Activated T-helper 2 cell treated with anti-CD3 and anti-CD28 coated beads, Interferon-gamma antibody, Interleukin-2, Interleukin-4, amounts not matched to agents 10 μg/mL and 5 μg/mL and 100 μg/mL, durations not matched to agents 14 hours and 24 hours and 36 hours (primary cell): ENCODE measurements at places on chromosomes 12 and 14. TPM values are rescaled to one million over a fixed set of nuclear protein-coding genes. Genes with fewer than 3 reads are reported as not detected.

Gene ANHX
- total RNA-seq = not detected in 2 replicates

Gene CLEC2A
- not detected in 2 replicates for total RNA-seq

DNA sequence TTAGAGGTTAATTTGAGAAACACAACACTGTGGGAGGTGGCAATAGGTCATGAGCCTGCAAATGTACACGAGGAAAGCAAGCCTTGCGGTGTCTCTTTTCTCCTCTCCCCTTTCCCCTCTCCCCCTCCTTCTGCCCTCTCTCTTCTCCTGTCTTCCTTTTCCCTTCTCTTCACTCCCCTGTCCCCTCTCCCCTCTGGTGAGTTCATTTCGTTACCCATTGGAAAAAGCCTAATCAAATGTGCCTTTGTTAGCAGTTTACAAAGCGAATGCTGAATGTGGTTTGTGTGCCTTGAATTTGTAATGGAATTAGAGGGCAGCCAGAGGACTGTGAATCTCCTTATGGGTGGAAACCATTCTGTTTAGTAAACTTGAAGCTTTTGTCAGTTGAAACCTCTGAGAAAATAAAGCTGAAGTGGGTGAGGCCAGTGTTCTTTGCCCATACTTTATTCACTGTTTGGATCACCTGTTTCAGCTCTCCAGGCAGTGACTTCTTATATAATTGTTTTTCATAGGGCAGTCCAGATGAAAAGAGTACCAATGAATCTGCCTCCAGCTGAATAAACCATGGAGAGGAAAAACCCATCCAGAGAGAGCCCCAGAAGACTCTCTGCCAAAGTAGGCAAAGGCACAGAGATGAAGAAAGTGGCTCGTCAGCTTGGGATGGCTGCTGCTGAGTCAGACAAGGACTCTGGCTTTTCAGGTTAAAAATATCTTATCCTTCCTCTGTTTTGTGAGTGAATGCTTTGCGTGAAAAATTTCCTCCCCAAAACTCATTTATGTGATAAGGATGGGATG lies 7.3 kb downstream of the CIPC start:
- DNase-seq = no peak

GRCh38 chr14:100783630-100784370 lies 42.1 kb upstream of the MEG3 start:
- DNase-seq = no peak
